ENCODE measurements at places on chromosomes 6 and 20. TPM values are rescaled to one million over a fixed set of nuclear protein-coding genes. Genes with fewer than 3 reads are reported as not detected.

RFX6 gene
- total RNA-seq, result not detected

PKIG gene
- total RNA-seq, result 19.8 TPM

TP53TG5 gene
- total RNA-seq, result not detected

PRDM13 gene
- total RNA-seq, result not detected

ENPP5 gene
- 4.7 TPM for total RNA-seq

KAT14 gene
- total RNA-seq, result 32.9 TPM

OOEP gene
- total RNA-seq, result not detected

KCNQ5 gene
- total RNA-seq, result 12.9 TPM

C20orf141 gene
- total RNA-seq, result not detected

PAX1 gene
- under 0.01 TPM for total RNA-seq

SUN5 gene
- total RNA-seq, result not detected
